Activated T-helper 1 cell treated with anti-CD3 and anti-CD28 coated beads, Interleukin-2, amount 50 U/mL, for 16 hours (primary cell): ENCODE measurements at places on chromosomes 4 and X.

DNA sequence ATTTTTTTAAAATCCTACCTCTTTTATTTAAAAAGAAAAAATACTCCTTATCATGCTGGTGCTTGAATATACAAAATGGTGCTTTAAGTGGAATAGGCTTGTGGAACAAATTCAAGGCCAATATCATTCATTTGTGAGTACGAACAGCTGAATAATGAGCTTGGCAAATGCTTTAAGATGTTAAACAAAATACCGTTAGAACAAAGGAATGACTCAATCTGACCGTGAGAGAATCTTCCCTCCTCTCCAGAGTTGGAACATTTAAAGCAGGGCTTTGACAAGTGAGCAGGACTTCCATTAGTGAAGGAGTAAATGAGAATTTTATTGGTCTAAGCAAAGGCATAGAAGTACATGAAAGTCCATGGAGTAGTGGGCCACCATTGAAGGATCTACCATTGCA, 74.5 kb downstream of the DCLK2 start:
- DNase-seq, result no peak

DNA sequence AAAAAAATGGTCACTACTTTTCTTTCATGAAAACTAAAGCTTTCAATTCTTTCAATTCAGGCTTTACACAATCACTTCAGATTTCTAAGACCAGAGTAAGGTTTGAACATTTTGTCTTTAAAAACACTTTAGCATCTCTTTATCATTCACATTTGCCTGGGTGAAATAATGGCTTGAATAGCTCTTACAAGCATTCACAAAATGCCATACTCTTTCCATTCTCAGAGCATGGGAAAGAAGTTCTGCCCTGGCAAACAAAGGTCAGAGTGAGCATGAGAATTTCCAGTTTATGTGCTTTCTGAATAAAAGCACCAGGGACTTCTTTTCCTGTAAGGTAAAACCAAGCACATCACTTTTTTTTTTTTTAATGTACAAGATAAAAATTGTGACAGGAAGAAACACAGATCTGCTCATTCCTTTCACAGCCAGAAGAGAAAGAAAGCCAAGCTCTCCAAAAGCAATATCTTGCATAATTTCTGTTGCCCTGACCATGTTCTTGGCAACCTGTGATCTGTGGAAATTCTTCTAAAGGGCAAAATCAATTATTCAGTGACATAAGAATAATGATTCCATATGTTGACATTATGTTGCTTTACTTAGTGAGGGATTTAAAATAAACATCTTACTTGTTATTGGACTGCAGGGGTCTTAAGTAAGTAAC, 64.8 kb downstream of the CD40LG start:
- no peak for DNase-seq

DNA sequence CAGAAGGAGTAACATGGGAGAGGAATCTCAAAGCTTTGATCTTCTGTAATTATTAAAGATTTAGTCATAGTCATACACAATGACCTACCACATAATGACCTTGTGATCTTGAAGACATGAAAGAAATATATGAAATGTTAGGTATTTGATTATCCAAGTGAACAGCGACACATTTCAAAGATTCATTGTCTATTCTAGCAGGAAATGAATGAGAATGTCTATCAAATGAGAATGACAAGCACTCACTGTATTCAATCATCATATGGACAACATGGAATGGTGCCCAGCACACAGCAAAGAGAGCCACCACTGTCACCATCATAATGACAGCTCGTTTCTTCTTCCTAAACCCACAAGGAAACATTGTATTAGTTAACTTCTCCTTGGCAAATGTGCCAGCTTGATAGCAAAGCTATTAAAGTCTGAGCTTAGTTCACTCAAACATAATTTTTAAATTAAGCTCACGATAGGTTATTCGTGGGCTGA, 50.6 kb downstream of the QRFPR start:
- no peak for DNase-seq

DNA sequence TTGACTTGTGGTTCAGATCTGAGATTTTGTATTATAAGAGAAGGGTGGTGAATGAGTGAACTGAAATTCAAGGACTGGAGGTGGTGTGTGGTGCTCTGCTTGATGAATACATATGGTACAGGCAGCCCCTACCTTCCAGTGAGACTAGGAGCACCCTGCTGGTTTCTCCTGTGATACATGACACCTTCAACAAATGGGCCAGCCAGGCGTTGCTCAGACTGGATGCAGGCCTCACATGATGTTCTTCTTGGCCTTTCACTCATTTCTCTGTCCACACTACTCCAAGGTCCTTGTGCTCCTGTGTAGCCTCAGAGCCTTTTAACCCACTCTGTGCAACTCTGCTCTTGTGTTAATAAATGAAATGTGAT, 67.2 kb downstream of the FNIP2 start:
- no peak for DNase-seq

GRCh38 chr4:74092957-74093356, 6.0 kb downstream of the CXCL2 start:
- DNase-seq, result no peak

- DNase-seq, result no peak
These were observed 13.1 kb downstream of the ACSL1 start for GRCh38 chr4:184812651-184813181.

GRCh38 chrX:13990126-13990800, 39.4 kb downstream of the GEMIN8 start:
- DNase-seq, result no peak

DNA sequence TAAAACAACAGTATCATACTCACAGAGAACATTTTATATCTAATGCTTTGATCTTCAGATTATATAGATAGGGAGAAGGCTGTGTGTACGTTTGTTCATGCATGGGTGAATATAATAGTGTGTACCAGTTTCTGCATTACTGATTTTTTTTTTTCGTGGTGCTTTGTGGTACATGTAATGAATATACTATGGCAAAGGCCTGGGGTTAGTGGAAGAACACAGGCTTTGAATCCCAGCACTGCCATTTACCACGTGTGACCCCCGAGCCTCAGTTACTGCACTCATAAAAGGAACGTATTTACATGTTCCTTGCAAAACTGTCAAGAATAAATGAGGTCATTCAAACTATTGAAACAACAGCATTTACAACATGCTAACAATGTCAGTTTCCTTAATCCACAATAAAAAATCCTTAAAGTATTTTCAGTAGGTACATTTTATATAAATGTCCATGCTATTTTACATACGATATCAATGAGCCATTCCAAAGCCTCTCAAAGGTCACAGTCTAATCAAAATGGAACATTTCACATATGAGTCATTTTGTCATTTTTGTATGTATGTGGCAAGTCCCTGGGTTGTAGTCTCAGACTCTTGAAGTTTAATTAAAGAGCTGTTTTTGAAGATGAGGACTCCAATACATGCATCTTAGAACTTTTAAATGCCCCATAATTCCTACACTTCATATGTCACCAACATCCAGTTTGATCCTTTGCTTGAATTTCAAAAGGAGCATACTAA, 242.8 kb downstream of the PPP3CA start:
- DNase-seq, result no peak

DNA sequence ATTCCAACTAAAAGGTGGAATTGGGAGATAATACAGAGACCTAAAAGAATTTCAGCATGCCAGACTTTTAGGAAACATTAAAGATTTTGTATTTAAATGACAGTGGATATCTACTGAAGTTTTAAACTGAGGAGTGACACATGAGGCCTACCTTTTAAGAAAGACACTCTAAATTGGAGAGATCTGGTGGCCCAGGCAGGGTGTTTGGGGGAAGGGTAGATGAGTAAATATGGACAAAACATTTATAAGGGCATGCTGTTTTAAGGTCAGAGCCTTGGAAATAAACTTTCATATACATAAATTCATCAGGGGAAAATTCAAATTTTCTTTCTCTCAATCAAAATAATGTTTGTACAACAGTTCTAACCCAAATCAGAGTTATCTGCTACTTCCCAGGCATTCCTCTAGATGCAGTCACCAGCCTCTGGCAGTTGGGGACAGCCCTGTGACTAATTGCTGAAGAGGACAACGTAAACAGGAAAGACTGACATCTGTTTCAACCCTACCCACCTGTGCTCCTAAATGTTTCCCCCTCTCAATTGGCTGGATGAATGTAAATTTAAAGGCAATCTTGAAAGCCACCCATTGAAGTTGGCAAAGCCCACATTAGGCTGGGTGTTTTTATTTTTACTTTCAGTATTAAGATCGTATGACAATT, 1646.9 kb upstream of the ADGRL3 start:
- DNase-seq, result no peak

DNA sequence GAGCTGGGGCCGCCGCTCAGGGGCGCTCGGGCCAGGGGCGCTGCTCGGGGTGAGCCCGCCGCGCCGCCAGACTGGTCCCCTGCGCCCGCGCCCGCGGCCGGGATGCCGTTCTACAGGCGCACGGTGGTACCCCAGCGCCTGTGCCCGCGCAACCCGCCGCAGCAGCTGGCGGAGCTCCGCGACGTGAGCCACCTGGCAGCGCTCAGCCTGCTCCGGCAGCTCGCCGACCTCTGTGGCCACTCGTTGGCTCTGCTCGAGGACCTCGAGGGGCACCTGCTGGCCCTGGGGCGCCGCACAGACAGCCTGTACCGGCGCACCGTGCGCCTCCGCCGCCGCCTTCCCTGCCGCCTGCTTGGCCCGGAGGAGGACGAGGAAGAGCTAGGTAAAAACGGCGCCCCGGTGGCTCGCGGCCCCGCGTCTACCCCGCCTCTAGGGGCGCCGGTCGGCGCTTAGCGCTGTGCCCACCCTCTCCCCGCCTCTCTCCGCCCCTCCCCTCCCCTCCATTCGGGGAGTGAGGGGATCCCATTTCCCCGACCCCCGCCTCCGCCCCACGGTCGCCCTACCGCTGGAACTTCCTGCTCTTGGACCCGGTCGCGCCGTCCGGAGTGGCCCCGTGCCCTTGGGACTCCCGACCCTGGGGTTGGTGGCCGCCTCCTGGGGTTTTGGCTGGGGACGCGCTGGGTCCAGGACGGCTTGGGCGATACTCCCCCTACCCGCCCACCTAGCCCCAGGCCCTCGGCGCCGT, 513 bp downstream of the NHSL2 start:
- DNase-seq, result peak; percentile 1

DNA sequence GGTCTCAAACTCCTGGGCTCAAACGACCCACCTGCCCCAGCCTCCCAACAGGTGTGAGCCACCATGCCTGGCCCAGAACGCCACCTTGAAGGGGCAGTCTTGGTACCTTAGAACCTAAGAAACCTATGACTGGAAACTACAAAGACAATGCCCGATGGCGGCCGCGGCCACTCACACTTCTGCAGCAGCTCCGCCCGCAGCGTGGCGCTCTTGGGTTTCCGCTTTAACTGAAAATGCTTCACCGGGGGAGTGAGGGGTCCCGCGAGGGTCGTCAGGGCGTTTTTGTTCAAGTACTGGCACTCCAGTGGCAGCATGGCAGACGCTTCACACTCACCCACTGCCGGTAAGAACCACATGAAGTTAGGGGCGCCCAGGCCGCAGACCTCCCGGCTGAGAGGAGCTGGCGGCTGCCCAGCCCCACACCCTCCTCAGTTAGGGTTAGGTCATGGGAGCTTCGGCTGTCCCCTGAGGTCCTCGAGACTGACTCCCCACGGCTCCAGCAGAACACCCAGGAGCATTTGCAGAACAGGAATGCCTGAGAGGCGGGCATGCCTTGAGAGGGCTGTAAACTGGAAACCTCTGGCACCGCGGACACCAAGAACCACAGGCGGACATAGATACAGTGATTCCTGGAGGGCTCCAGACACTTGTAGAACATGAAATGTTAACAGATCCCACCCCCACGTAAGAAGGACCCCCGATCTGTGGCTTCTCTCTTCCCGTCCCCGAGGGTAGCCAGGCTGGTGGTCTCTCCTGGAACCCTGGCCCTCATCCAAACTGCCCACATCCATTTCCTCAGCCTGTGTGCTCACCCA, 19.0 kb downstream of the NELFA start:
- DNase-seq, result no peak

DNA sequence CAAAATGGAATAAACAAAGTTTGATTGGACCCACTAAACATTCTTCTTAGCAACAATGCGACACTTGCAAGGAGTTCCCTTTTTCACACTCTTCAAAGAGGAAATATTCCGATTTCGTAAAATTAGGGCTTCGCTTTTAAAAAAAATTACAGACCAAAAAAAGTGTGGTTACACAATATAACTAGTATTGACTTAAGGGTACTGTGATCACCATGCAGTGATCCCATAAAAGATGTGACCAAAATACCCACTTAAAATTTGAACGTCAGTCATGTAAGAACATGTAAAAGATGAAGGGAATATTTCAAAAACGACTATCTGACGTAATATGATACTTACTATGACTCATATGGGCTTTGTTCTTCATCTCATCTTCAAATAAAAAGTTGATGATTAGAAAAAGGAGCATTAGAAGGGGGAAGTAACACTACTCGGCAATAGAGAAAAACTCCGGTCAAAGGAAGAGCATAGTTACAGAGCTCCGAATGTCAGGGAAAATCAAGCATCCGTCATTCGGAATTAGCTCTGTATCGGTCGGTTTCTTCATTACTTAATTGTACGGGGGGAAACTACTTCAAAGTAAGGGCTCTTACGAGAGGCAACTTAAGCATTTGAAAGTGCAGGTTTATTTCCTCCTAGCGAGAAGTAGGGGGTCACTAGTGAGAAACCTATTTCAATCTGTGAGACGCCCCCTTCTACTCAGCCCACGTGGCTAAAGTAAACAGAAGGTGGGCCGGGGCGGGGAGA, 1.3 kb upstream of the TET2 start:
- no peak for DNase-seq

GRCh38 chrX:55488593-55489313, 895 bp downstream of the USP51 start:
- peak; percentile 36 for DNase-seq

- DNase-seq, result no peak
These were observed 21.9 kb downstream of the MED28 start for GRCh38 chr4:17636341-17636695.

DNA sequence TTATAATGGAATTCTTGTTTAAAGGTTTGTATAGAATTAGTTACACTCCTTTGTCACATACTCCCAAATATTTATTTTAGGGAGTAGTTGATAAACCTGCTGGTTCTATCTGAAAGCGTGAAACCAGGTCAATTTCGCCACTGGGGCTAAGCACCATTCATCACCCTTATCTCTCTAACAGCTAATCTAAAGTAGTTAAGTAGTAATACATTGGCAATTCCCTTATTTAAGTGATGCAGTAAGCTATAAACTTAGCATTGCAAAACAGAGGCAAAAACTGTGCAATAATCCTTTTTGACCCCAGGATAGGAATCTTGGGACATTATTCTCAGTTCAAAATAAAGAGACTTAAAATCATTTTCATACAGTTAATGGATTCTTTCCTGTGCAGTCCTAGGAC, 33.7 kb upstream of the PTPN13 start:
- DNase-seq, result no peak

DNA sequence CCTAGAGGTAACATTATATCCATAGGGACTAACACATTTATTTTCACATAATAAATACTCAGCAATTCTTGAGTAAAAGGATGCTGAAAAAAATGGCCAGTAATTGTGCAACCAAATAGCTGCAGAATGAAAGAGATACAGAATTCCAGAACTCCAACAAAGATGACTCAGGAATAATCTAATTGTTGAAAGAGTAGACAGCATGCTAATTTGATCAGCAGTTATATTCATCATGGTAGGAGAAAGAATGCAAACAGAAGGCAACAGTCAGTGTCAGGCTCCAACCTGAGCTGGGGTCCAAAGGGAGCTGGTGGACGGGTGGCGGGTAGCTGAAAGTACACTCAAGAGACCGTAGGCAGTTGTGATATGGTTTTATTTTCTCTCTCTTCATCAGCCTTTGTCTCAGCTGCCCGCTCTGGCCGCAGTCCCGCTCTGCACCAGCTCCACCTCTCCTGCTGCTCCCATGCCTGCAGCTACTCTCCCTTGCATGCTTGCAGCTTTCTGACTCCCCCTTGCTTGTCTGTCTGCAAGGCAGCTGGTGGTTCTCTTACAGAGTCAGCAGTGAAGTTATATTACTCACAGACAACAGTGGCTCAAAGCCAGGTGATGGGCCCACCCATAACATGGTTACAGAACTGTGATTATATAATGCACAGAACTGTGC, 1150.1 kb downstream of the STIM2 start:
- DNase-seq, result no peak
